ENCODE measurements at places on chromosomes 16 and 17.

- no peak overlapping the region for H3K27ac ChIP-seq
- H3K36me3 ChIP-seq: no peaks in the 10 kb centered on the region
- H3K27me3 ChIP-seq: no peaks in the 10 kb centered on the region
- no peak for DNase-seq
These were observed 25.1 kb downstream of the FA2H start for GRCh38 chr16:74749291-74750055.

- no peak overlapping the region for H3K4me3 ChIP-seq
- DNase-seq: no peak
- H3K27ac ChIP-seq: no peak overlapping the region
- H3K36me3 ChIP-seq: peaks cover 3% of the 10 kb centered on the region
These were observed 87.6 kb downstream of the CFDP1 start for GRCh38 chr16:75345711-75346110.

- no peaks in the 10 kb centered on the region for H3K27me3 ChIP-seq
- H3K4me3 ChIP-seq: peak overlapping the region; percentile 29
- DNase-seq: no peak
- H3K36me3 ChIP-seq: peaks cover 12% of the 10 kb centered on the region
- peaks cover 26% of the 10 kb centered on the region for H3K4me1 ChIP-seq
These were observed 39.3 kb downstream of the MSI2 start for GRCh38 chr17:57295526-57296023.

DNA sequence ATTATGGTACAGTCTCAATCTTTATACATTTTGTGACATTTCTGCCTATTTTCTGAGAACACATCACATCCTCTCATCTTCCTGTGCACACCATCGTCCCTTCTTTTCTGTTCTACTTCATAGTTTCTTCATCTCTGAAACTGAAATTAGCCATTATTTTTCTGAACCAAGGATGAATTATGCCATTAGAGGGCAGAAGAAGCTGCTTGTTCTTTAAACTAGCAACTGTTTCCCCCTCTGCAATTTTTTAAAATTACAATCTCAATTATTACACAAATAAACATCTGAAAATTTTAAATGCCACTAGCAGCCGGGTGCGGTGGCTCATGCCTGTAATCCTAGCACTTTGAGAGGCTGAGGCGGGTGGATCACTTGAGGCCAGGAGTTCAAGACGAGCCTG lies 41.3 kb downstream of the RBBP6 start:
- no peak for DNase-seq
- H3K4me1 ChIP-seq: peaks cover 7% of the 10 kb centered on the region
- peaks cover 28% of the 10 kb centered on the region for H3K27me3 ChIP-seq
- H3K4me3 ChIP-seq: no peak overlapping the region
- no peak overlapping the region for H3K27ac ChIP-seq

DNA sequence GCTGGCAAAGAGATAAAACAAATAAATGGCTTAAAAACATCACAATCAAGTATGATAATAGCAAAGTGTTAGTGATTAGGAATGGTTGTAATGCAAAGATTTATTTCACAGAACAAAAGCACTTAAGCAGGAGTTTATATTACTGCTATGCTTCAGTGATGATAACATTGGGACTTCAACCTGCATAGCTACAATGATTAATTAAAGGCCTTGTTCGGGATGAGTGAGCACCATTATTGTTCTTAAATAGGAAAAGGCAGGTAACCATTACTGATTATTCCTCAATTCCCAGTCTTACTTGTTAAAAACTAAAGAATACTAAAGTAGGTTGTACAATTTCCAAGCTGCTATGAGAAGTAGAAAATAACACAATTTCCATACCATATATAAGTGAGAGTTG lies 1247.5 kb upstream of the CDH8 start:
- H3K4me1 ChIP-seq: no peaks in the 10 kb centered on the region

- no peak for DNase-seq
- H3K36me3 ChIP-seq: no peaks in the 10 kb centered on the region
- peaks cover 45% of the 10 kb centered on the region for H3K4me1 ChIP-seq
- H3K27me3 ChIP-seq: no peaks in the 10 kb centered on the region
These were observed 34.7 kb downstream of the MRTFB start for GRCh38 chr16:14105760-14106375.

GRCh38 chr17:66405836-66406677 lies 103.6 kb downstream of the PRKCA start:
- H3K27me3 ChIP-seq: no peaks in the 10 kb centered on the region
- H3K4me3 ChIP-seq: peak overlapping the region; percentile 83
- no peak for DNase-seq
- H3K36me3 ChIP-seq: peaks cover 7% of the 10 kb centered on the region
- H3K27ac ChIP-seq: peak overlapping the region; percentile 94
- peaks cover 91% of the 10 kb centered on the region for H3K4me1 ChIP-seq

GRCh38 chr17:78502611-78503148 lies 74.5 kb downstream of the DNAH17 start:
- no peak overlapping the region for H3K27ac ChIP-seq
- H3K4me1 ChIP-seq: no peaks in the 10 kb centered on the region
- no peak overlapping the region for H3K4me3 ChIP-seq
- H3K27me3 ChIP-seq: no peaks in the 10 kb centered on the region

GRCh38 chr17:43094129-43094835 lies 30.9 kb downstream of the BRCA1 start:
- H3K36me3 ChIP-seq: peaks cover 12% of the 10 kb centered on the region
- H3K27ac ChIP-seq: no peak overlapping the region
- no peaks in the 10 kb centered on the region for H3K4me1 ChIP-seq
- H3K27me3 ChIP-seq: no peaks in the 10 kb centered on the region

- H3K4me1 ChIP-seq: no peaks in the 10 kb centered on the region
- H3K27me3 ChIP-seq: no peaks in the 10 kb centered on the region
- H3K4me3 ChIP-seq: no peak overlapping the region
- H3K27ac ChIP-seq: no peak overlapping the region
- H3K36me3 ChIP-seq: no peaks in the 10 kb centered on the region
- no peak for DNase-seq
These were observed 30.6 kb downstream of the ZNF750 start for GRCh38 chr17:82808921-82809905.

DNA sequence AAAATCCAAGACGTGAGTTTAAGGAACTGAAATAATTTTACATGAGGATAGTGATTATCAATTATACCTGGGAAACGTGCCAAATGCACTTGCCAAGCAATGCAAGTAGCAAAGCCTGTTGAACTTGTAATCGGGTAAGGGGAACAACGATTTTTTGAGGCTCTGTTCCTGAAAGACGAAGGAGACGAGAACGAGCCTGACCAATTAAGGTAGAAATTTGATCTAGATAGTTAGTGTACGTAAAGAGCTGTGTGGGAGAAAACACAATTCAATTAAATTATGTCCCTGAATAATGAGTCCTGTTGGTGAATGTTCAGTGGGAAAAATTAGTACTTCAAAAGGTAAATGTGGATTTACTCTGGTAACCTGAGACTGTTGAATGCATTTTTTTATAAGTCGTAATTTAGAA lies 17.7 kb upstream of the KCTD5 start:
- no peak for DNase-seq
- H3K36me3 ChIP-seq: peaks cover 34% of the 10 kb centered on the region
- H3K4me3 ChIP-seq: peak overlapping the region; percentile 81
- peaks cover 87% of the 10 kb centered on the region for H3K4me1 ChIP-seq
- no peaks in the 10 kb centered on the region for H3K27me3 ChIP-seq

DNA sequence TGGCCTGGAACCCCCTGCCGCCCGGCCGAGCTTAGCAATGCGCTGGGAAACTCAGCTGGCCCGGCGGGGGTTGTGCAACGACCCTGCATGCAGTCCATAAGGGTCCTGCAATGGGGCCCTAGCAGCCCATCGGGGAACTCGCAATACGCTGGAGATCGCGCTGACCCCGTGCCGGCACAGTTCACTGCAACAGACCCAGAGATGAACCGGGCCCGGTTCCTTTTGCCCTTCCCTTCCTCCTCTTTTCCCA lies 375 bp downstream of the SLC25A11 start:
- peaks cover 51% of the 10 kb centered on the region for H3K4me1 ChIP-seq
- H3K36me3 ChIP-seq: peaks cover 46% of the 10 kb centered on the region
- H3K27me3 ChIP-seq: no peaks in the 10 kb centered on the region
- no peak for DNase-seq
- H3K4me3 ChIP-seq: peak overlapping the region; percentile 93

GRCh38 chr16:67248073-67248400 lies 742 bp upstream of the SLC9A5 start:
- H3K4me3 ChIP-seq: peak overlapping the region; percentile 85
- peak overlapping the region; percentile 69 for H3K27ac ChIP-seq
- H3K4me1 ChIP-seq: peaks cover 53% of the 10 kb centered on the region
- H3K27me3 ChIP-seq: peaks cover 20% of the 10 kb centered on the region
